ENCODE measurements at places on chromosomes 16 and 17. TPM values are rescaled to one million over a fixed set of nuclear protein-coding genes. Genes with fewer than 3 reads are reported as not detected.

MILR1 gene
- total RNA-seq = 6.8 TPM

GRCh38 chr16:78237841-78238240 lies 138.4 kb downstream of the WWOX start:
- DNase-seq = no peak

DNA sequence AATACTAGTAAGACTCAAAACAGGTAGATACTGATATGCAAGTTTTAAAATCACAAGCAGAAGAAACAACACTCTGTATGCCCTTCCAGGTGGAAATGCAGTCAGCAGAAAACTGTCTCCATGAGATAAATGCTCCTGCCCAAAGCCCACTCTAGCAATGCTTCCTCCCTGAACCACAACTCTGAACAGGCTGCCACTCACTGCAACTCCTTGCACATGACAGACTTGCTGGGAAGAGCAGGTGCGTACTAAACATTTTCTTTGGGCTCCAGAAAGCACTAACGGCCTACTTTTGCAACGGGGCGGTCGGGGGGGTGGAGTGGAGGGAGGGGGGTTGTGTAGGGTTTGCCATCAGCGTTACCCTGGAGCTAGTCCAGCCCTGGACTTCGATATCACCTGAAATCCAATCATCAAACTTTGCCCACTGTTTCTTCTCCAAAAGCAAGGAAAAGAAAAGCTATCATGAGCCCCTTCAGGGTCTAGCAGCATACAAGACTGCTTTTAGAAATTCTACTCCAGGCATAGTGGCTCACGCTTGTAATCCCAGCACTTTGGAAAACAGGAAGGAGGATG lies 46.1 kb downstream of the ANKRD11 start:
- no peak for DNase-seq

DNA sequence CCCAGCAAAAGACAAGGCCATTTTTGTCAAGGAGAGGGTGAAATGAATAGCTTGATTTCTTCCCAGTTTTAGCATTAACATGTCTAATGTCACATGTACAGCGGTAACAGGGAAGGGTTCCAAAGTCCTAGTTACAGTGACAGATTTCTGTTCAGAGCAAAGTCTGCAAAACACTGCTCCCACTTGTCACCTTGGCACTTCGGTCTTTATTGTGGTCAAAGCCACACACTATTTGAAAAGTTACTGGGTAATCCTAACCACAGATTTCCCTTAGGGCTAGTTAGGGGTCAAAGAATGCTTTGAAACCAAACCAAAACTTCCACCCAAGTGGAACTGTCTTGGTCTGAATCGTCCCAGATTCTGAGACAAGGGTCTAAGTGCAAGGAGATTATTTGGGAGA lies 455.6 kb downstream of the HS3ST3B1 start:
- DNase-seq = no peak

- DNase-seq = peak; percentile 97
Measured at GRCh38 chr17:76569607-76570279, 15.9 kb downstream of the ST6GALNAC2 start.

DNA sequence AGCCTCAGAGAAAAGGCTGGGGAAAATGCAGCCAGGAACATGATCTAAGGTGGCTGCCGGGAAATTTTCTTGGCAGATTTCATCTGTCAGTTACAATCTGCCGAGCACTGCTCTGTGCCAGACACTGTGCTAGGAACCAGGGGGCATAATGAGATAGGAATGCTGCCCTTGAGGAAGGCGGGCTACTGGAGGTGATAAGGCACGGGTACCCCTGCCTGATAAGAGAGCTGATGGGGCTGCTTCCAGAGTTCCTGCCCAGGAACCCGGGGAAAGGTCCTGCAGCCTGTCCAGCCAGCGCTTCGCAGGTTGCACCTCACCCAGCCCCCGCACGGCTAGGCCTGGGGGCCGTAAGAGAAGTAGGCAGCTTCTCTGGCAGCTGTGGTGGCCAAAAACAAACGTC lies 3.1 kb downstream of the SCNN1G start:
- no peak for DNase-seq

- no peak for DNase-seq
Measured at GRCh38 chr16:1395444-1396031, 19.0 kb downstream of the UNKL start.

CCDC78 gene
- total RNA-seq = not detected

GDPD3 gene
- total RNA-seq = 0.68 TPM

OR2C1 gene
- 1.1 TPM for total RNA-seq

DNA sequence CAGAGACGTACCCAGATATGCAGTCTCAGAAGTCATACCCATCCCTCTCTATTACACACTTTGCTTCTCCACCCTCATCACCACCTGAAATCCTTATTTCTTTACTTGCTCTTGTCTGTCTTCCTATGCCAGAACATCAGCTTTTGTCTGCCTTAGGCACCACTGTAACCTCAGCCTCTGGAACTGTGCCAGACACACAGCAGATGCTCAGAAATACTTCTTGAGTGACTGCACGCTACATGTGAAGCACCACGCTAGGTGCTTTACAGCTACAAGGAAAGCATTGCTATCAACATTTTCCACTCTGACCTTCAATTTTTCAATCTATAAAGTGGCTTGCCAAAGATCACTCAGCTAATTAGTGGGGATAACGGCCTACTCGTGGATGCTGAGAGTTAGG lies 226.8 kb downstream of the CHD9NB start:
- DNase-seq = no peak

DNA sequence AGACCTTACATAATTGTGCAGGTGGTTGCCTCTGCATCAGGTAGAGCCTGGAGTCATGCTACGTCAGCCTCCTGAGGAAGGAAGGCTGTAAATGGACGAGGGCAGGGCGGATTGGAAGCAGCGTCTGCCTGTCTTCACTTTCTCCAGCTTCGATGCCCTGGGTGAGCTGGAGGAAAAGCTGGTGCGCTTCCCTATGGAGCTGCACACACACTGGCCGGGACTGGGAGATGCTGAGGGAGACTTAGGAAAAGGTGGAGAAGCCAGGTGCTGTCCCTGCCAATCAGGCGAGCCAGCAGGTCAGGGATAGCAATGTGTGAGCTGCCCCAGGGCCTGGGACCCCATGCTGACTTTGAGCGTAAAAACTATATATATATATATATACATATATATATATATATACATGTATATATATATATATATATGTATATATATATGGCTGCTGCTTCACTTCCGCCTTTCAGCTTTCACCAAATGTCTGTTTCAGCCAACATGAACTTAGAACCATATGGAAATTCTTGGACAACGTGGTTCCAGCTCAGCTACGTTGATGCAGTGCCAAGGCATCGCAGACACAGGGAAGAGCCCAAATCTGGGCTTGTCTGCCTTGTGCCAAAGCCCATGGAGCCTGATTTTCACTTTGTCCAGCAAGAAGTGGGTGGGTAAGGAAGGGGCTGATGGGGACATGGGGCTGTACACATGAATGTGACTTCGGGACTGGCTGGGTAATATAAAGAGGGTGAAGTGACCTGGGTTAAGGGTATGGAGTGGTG lies 71.5 kb upstream of the NKD1 start:
- DNase-seq = no peak

DNA sequence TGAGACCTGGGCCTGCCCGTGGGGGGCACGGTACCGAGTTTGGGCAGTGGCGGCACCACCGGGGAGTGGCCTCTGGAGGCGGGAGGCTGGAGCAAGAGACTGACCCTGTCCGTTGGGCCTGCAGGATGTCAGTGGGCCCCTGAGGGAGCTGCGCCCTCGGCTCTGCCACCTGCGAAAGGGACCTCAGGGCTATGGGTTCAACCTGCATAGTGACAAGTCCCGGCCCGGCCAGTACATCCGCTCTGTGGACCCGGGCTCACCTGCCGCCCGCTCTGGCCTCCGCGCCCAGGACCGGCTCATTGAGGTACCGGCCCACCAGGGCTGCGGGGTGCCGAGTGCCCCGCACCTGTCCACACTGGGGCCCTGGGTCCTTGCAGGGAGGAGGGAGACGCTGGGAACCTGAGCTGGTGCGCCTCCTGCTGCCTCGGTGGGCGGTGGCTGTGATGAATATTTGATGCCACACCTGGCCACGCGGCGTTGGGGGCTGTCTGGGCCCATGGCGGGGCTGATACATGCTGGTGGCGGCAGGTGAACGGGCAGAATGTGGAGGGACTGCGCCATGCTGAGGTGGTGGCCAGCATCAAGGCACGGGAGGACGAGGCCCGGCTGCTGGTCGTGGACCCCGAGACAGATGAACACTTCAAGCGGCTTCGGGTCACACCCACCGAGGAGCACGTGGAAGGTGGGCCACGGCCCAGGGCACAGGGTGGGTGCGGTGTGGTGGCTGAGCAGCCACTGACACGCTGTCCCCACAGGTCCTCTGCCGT lies 9.7 kb downstream of the NHERF2 start:
- no peak for DNase-seq

GRCh38 chr17:47225911-47226688 lies 17.0 kb downstream of the MYL4 start:
- DNase-seq = no peak

- DNase-seq = no peak
Measured at GRCh38 chr17:80944326-80944725, 47.3 kb upstream of the CHMP6 start.

DNA sequence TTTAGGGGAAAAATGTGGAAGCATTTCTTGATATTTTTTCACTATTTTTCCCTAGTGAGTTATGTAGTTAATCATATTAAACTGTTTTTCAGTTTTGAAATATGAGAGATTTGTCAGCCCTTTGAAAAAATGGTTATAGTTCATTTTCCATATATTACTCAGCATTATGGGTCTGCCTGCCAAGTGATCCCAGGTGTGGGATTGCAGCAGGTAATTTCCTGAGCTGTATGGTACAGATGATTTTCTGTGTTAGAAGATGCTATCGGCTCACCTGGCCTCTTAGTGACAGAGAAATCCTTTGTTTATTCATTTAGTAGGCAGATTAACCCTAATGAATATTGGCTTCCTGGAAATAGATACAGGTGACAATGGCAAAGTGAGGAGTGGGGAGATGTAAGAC lies 275.1 kb upstream of the TBX2 start:
- DNase-seq = no peak

MAF gene
- total RNA-seq = 59.7 TPM
